Neuronal stem cell (in vitro differentiated cells): ENCODE measurements at places on chromosomes 13 and 19.

DNA sequence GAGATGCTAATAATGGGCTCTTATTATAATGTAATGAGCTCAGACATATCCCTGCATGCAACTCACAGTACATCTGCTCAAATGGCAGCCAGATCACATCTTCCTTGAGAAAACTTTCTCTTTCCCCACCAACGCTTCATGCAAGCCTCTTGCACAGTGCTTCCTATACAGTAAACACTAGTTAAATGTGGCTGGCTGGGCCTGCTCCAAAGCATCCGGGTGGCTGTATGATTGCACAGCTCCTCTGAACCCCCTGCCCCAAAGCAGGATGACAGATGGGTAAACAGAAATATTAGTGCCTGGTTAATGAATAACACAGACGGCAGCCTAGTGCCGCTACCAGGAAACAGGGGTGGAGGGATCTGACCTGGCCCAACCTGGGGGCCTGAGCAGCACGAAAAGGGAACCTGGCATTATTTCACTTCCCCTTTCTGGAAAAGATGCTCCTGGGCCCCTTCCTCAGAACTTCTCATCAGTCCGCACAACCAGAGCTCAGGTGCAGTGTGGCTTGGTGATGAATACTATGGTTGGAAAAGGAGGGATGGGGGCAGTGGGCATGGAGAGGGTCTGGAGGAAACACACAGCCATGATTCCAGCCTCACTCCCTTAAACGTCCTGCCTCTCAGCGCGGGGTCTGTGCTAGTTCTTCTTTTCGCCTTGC lies 10.8 kb downstream of the FFAR2 start:
- no peak for DNase-seq

DNA sequence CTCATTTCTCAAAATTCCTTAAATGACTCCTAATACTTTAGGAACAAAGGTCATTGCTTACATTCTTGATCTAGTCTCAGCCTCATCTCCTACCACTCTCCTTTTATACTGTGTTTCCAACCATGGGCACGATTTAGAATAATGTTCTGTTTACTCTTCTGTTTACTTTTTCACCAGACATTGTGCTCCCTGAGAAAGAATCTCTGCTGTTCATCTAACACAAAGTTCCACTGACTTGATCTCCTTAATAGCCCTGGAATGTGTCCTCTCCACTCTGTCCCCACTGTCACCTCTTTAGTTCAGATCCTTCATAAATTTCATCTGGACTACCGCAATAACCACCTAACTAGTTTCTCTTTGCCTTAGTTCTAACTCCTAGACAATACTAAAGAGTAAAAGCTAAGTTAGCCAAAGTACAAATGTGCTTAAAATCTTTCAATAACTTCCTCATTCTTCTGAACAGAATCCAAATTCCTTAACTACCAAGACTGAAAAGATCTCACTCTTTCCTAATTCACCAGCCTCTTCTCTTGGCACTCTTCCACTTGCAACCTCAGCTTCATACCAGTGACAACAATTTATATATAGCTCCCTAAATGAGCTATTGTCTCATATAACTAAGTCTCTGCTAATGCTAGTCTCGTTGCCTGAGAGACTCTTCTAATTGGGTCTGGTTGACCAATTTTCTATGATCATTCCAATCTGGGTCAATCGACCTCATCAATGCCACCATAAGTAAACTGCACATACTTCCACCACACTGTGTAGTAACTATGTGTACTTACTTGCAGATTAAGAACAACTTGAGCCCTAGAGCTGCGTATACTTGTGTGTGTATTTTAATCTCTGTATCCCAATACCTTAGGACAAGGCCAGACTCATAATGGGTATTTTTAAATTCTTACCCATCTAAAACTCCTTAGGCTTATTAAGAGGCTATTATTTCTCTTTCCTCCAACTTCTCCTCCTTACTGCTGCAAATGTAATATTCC lies 179.9 kb downstream of the VWA8 start:
- no peak for DNase-seq

DNA sequence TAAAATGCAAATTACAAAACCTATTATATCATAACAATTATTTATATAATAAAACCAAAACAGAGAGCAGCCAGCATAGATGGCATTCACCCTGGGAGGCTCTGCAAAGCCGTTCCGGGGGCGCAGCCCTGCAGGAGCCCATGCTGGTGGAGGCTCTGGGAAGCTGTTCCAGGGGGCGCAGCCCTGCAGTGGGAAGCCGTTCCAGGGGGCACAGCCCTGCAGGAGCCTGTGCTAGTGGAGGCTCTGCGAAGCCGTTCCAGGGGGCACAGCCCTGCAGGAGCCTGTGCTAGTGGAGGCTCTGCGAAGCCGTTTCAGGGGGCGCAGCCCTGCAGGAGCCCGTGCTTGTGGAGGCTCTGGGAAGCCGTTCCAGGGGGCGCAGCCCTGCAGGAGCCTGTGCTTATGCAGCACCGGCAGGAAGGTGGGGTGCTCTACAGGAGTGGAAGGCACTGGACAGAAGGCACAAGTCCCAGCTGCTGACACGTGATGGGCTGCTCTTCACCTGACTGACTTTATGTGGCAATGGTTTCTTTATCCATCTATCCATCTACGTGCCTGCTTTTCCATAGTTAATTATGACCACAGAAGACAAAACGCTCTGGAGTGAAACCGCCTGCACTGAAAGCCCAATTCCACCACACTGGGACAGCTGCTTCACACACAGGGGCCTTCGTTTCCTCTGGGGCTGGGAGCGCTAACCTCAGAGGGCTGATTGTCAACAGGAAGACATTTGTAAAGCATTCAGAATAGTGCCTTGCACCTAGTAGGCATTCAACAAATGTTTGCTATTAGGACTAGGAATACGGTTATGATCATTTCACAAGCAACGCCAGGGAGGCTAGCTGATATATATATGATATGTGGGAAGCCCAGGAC lies 23.7 kb downstream of the PCID2 start:
- no peak for DNase-seq

DNA sequence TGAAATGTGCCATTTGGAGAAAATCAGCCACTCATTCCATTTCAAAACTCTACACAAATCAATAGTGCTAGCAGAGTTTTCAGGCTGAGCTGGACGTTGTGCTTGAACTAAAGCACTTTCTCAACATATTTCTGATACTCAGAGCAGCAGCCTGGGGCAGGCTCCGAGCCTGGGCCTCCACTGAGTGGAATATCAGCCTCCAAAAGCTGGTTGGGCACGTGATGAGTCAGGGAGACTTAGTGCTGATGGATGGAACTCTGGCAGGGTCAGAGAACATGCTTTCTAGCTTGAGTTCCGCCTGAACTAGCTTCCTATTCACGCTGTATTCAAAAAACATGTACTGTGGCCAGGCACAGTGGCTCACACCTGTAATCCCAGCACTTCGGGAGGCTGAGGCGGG lies 85.8 kb upstream of the PCDH8 start:
- DNase-seq, result no peak

GRCh38 chr13:112933649-112934048 lies 35.4 kb upstream of the MCF2L start:
- no peak for DNase-seq

DNA sequence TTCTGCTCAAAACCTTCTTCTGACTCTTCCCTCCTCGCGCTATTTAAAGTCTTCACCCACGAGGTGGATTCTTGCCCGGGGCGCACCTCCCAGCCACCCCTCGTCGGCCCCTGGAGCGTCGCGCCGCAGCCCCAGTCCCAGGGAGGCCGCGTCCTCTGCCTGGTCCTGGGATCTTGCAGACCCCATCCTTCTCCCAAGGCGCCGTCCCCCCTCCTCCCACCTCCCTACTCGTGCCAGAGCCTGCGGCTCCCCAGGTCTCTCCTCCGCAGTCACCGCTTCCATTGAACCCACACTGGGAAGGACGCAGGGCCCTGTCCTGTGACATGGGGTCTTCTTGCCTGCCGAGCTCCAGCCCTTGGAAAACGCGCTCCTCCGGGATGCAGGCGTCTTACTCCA lies 486 bp downstream of the ZNF808 start:
- no peak for DNase-seq

DNA sequence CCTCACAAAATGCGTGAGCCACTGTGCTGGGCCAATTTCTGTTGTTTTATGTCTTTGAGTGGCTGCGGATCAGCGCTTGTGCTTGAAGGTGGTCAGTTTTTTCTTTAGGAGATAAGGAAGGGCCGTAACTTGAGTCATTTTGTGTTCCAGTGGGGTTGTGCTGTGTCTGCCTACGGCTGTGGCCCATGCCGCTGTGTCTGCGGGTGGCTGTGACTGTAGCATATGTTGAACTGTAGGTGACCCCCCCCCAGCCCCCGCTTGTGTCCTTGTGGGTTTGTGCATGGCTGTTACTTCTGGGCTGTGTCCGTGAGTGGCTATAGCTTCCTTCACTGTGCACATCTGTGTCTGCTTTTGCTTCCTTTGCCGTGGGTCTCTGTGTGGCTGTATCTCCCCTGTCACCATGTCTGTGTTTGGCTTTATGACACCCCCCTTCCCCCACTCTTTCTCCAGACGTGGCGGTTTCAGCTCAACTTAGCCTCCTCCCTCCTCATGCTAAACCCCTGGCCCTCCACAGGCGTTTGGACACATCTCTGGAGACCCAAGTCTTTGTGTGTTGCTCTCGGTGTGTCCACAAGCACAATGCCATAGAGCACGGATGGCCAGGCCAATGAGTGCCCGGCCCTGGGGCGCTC lies 675 bp downstream of the PPP1R14A start:
- no peak for DNase-seq

DNA sequence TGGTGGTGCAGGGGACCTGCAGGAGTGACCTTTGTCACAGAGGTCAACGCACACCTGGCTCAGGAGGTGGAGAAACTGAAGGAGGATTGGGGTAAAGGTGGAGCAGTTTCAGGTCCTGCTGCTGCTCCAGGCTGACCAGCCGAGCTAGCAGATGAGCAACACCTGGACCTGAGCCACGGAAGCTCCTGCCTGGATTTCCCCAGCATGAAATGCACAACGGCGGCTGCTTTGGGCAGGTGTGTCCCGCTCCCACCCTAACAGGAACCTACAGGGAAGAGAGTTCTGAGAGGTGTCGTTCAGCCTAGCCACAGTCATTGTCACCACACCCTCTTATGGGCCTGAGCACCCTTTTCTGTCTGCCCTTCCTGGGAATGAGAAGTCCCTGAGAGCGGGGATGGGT lies 15.7 kb upstream of the CD177 start:
- DNase-seq, result no peak

GRCh38 chr13:37107456-37107855 lies 2.0 kb upstream of the CSNK1A1L start:
- no peak for DNase-seq

DNA sequence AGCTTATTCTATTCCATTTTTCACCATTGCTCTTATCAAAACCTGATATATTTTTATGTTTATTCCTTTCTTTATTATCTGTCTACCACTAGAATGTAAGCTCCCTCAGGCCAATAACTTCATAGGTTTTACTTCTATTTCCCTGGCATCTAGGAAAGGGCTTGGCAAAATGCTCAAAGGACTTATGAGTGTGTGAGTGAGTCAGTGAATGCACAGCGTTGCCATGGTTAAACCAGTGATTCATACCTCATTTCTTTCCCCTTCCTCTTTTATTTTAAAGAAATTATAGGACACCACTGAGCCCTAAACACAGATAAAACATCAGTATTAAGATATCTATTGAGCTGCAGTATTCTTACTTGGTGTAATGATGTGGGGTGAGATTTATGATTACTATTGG lies 162.1 kb downstream of the GPC6 start:
- DNase-seq, result no peak

DNA sequence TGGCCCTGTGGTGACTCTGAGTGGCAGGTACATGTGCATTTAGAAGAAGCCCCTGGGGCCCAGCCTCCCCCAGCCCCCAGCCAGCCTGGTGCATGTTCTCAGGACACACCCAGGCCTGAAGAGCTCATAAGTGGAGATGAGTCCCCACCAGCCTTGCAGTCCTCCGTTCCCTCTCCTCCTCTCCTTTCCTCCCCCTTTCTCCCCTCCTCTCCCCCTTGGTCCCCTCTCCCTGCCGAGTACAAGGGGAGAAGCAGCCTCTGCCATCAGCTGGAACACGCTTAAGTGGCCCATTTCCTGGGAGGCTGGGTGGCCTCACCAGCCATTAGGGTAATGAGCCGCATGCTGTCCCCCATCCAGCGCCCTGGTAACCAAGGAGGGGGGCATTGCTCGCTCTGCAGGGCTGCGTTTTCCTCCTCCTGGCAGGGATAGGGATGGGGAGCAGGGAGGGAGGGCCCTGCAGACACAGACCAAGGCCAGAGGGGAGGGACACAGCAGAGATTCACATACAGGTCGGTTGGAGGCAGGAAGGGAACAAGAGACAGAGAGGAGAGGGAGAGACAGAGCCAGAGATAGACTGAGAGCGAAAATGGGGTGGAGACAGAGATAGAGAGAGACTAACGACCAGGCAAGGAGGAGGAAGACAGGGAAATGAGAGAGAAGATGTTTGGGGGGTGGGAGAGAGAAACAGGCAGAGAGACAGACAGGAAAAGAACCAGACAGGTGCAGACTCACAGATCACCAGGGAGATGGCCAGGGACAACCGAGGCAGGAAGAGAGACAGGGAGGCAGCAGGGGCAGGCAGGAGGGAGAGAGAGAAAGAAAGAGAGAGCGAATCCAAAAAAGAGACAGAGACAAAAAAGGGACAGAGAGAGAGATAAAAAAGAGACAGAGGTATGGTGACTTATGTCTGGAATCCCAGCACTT lies 19.3 kb upstream of the DPP9 start:
- DNase-seq, result no peak
